ENCODE measurements at places on chromosomes 1 and 21. TPM values are rescaled to one million over a fixed set of nuclear protein-coding genes. Genes with fewer than 3 reads are reported as not detected.

DNA sequence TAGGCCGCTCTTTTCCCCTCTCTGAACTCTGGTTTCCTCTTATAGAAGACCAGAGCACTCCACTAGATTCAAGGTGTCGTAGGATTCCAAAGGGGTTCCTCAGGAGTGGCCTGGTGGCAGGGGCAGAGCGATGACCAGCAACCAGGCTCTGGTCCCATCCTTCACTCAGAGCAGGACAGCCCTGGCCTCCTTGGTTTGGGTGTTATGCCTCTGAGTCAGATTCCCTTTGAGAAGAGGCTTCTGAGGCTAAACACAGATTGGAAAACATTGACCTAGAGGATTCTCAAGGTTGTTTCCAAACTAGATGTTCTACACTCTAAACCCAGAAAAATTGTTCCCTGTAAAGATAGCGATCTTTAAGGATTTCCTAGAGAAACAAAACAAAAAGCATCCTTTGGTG lies 49.8 kb upstream of the IKBKE start:
- no peak for DNase-seq

DNA sequence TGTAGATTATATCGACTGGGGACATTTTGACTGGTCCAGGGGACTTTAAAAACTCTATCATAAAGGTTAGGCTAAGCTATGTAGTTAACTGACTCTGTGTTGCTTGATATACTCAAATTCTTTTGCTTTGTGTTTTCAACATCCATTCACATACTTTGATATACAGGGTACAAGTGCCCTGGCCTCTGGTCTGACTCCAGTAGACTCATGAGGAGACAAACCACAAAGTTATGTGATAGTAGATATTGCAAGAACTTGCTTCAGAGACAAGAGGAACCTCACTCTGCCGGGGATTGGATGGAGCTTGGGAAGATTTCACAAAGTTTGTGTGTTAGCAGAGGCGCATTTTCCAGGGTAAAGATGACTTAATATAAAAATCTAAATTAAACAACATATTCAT lies 1.3 kb downstream of the GORAB start:
- DNase-seq = no peak

- DNase-seq = no peak
Measured at GRCh38 chr1:208134491-208134890, 109.7 kb downstream of the PLXNA2 start.

DNA sequence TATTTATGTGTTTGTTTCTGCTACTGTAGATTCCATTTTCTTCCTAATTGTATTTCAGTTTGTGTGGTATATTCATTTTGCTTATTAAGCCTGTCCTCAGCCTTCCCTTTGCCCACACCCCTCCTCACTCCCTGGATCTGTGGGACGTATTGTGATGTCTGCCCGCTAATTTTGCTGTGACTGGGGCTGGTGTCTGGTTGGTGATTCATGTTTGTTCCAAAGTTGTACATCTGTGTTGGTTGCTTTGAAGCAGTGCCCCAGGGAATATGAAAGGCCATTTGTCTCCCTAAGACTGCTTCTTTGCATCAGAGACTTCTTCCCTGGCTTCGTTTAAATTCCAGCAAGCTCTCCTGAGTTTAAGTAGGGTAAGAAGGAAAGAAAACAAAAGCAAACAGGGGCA lies 289.5 kb upstream of the SGIP1 start:
- DNase-seq = peak; percentile 53

DNA sequence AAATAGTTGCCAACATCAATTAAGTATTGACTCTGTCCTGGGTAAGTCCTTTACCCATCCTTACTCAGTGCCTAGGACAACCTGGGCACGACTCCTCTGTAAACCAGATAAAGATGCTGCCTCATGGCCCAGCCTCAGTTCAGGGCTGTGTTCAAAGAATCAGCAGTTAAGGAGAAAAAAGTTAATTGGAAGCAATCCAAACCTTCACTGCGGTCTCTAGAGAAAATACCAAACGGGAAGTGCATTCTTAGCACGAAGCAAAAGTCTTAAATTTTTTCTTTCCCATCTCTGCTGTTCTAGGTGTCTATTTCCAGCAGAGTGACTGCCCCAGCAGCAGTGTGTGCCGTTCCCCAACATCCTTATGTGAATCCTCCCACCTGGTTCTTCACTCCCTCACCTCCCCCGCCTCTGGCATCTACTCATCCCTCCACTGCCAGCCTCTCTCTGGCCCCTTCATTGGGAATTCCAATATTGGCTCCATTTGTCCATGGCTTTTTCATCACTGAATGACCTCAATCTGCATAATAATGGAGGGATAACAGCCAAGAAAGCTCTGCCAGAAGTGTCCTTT lies 23.2 kb downstream of the KANK4 start:
- DNase-seq = peak; percentile 61

DNA sequence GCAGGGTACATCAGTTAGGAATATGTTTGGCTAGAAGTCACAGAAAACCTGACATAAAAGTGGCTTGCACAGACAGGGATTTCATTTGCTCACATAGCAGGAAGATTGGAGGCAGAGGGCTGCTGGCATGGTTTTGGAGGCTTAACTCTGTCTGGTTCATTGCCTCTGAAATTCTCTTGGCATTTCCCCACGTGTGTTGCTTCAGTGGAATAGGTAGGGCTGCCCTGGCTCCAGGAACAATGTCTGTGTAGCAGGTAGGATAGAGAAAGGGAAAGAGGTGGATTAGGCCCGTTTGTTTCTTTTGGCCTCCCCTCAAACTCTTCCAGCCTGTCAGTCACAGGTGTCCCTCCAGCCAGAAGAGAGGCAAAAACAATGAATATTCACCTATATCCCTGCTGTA lies 20.5 kb upstream of the SIPA1L2 start:
- DNase-seq = no peak

- DNase-seq = no peak
Measured at GRCh38 chr1:84840346-84840745, 52.7 kb downstream of the LPAR3 start.

The CELA2B gene
- total RNA-seq = not detected
